NCI-H524 (cell line): ENCODE measurements at places on chromosomes 12 and 14.

DNA sequence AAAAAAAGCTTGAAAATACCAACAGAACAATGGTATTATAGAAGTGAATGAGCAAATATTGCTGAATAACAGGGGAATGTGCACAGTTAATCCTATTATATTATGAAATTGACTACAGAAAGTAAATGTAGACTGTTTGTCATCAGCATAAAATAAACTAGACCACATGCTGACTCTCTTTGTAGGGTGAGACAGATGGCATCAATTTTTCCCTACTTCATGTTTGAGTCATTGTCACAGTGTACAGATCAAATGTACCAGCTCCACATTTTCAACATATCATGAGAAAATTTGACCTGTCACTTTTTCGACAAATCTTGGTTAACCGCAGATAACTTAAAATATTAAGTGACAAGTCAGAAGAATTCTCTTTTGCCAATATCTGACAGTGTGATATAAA is 421.0 kb downstream of the RPL10L start:
- no peak for DNase-seq

GRCh38 chr12:132492951-132493350 is 3.0 kb downstream of the FBRSL1 start:
- no peak for DNase-seq

- no peak for DNase-seq
Measured at GRCh38 chr12:3304436-3305165, 186.4 kb upstream of the PRMT8 start.

DNA sequence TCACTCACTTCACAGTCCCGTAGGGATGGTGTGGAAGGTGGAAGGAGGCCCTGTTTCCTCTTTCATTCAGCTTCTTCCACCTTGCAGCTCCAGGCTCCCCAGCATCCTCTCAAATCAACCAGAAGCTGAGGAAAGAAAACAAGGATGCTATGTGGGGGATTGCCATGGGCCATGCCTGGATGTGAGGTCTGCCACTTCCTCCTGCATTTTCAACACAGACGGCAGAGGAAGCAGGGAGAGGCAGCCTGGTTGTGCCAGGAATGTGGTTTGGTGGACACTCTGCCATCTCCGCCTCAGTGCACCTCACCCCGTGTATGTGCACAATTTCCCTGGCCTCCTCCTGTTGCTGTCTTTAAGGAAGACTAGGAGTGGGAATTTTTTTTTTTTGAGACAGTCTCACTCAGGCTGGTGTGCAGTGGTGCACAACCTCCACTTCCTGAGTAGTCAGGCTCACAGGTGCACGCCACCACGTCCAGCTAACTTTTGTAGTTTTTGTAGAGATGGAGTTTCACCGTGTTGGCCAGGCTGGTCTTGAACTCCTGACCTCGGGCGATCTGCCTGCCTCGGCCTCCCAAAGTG is 99.2 kb downstream of the SLC15A4 start:
- DNase-seq = no peak

GRCh38 chr12:110171186-110171538 is 47.0 kb downstream of the IFT81 start:
- DNase-seq = peak; percentile 1

GRCh38 chr12:47107926-47108325 is 28.2 kb upstream of the AMIGO2 start:
- no peak for DNase-seq

DNA sequence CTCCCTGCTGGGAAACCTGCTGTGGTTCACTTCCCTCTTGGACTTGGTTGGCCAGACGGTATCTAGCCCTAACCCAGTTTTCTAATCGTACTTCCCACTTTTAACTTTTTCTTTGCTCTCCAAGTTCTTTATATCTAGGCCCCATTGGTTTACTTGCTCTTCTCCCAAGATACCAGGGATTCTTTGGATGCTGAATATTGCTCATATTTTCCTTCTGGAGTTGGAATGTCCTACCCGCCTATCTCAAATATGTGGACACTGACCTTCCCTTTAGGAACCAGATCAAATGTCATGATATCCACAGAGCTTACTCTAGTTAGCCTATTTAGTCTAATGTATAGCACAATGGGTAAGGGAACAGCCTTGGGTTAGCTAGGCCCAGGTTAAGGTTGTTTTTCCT is 228.6 kb downstream of the DACT1 start:
- DNase-seq = no peak

- DNase-seq = no peak
Measured at GRCh38 chr14:95480109-95480886, 36.2 kb downstream of the SYNE3 start.

DNA sequence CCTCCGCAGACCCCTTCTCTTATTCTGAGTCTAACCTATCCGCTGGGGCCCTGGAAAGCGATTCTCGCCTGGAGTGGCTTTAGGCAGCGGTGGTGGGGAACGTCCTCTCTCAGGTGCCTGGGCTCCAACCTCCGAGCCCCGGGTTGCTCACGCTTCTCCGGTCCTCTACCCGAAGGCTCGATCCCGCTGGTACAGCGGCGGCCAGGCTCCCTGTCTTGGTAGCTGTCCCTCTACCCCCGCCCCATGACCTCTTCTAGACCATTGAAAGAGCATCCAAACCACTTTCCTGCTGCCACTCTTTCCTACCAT is 505 bp upstream of the HEBP1 start:
- peak; percentile 66 for DNase-seq

GRCh38 chr14:75298187-75298965 is 19.7 kb downstream of the FOS start:
- no peak for DNase-seq

DNA sequence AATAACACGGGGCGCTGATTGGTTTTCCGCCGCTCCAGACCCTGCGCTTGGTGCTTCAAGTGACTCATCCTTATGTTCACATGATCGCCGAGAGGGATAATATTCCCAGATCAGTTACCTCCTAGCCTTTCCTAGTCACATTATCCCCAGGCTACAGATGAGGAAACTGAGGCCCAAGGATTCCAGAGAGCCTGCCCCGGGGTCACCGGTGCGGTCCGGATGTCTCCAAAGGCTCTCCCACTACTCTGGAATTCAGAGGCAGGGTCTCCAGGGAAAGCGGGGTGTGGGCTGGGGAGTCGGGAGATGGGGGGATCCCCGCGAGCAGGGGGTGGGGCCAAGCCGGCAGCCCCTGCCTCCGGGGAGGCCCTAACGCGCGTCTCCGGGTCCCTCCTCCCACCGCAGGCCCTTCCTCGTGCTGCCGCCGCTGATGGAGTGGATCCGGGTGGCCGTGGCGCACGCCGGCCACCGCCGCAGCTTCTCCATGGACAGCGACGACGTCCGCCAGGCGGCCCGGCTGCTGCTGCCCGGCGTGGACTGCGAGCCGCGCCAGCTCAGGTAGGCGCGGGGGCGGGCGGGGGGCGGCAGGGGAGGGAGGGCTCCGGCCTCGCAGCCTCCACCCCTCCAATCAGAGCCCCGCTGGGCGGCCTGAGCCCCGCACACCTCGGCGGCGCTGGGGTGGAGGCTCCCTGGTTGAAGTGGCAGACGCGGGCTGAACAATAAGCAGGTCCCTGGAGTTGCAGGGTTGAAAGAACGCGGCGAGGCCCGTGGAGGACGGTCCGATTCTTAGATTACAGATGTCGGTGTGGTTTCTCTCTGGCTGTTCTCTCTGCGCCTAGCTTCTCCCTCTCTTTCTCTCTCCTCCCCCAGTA is 104.6 kb upstream of the PWP1 start:
- no peak for DNase-seq

DNA sequence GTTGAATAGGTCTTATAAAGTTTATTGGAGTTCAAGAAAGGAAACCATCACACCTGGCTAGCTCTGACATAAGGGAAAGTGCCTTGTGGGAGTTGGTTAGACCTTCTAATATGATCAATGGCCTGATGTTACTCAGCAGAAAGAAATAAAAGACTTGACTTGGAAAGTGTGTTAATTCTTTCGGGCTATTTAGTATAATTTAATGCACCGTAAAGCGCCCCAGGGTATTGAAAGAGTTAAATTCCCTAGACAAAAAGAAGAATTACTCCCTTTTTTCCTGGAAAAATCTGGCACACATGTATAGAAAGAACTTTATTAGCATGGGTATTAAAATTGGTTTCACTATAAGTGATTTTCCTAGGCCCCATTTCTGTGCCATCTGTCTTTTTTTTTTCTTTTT is 1125.7 kb upstream of the FLRT2 start:
- DNase-seq = no peak

- DNase-seq = no peak
Measured at GRCh38 chr14:21025371-21026273, 761 bp upstream of the NDRG2 start.

DNA sequence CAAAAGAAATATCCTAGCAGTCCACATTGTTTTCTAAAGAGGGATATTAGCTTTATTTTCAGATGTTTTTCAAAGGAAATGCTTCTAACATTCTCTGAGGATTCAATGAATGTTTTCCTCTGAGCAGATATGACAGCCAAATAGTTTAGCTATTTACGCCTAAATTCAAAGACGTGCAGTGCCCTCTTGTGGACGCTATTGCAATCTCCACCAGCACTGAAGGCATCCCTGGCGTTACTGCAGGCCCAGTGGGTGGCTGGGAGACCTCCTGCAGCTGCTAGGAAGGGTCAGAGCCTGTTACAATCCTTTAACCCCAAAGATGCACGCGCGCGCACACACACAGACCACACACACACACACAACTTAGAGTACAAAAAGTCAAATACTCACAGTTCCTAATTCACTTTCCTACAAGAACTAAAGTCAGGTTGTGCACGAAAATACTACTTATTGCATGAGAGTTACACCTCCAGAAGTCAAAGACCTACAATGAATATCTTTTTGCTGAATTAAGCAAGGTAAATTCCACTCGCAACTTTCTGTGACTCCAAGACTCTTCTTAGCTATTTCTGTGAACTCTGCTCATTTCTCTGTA is 589.3 kb upstream of the TMEM132C start:
- peak; percentile 72 for DNase-seq

- DNase-seq = no peak
Measured at GRCh38 chr12:124357616-124358015, 62.7 kb downstream of the RFLNA start.

- DNase-seq = no peak
Measured at GRCh38 chr12:119869720-119870119, 7.4 kb downstream of the CIT start.

GRCh38 chr14:85549697-85550096 is 19.8 kb downstream of the FLRT2 start:
- no peak for DNase-seq

DNA sequence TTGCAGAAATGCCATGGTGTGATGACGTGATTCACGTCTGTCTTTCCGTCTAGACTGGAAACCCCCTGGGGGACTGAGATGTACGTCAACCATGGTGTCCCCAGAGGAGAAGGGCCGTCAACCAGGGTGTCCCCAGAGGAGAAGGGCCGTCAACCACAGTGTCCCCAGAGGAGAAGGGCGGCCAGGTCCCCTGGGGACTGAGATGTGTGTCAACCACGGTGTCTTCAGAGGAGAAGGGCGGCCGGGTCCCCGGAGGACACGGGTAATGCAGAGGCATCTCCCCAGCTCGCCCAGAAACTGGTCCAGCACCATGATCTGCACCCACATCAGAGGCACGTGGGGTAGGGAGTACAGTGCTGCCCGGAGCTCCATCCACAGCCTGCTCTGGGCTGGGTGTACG is 30.6 kb upstream of the GALNT9 start:
- DNase-seq = no peak

GRCh38 chr12:38385486-38385885 is 68.9 kb downstream of the ALG10B start:
- DNase-seq = no peak

DNA sequence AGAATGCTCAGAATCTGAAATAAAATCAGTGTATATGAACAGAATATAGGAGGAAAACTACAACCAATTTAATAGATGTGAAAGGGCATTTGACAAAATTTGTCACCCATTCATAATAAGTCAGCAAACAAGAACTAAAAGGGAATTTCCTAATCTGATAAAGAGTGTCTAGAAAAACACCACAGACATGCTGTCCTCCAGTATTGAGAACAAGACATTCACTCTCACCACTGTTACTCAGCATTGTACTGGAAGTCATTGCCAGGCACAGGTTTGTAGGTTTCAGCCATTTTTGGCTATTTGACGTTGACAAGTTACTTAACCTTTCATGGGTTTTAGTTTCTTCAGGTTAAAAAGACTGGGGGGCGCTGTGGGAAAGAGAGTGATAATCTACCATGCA is 13.2 kb downstream of the EIF2S1 start:
- no peak for DNase-seq

- DNase-seq = no peak
Measured at GRCh38 chr12:83224012-83224411, 537.3 kb downstream of the TMTC2 start.

DNA sequence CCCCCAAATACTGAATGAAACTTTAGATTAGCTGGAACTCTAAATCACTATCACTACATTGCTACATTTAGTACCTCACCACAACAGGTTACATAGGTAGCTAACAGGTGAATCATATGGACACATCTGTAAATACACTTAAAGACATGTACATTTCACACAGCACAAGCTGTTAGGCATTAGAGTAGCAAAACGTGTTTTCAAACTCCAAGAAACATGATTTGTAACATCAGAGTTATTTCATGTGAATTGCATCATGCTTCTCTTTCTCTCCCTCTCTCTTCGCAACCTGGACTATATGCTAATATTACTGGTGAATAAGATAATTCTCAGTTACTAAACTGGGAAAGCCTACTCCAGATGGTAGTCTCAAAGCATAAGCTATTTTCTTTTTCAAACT is 4.3 kb downstream of the SEL1L start:
- DNase-seq = no peak

DNA sequence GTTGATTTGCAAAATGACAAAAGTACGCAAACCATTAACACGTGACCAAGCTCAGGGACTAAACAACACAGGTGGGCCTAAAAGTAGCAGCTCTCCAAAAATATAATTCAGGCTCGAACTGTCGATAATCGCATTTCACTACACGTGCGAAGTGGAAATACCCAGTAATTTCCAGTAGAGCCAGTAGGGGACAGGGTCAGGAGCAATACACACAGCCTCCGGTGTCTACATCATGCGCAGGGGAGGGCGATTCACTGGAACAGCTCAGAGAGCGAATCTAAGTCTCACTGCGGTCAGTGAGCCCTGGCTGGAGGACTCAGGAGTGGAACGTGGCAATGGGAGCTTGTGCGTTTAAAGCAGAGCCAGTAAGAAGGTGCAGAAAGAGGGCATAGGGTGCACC is 40.4 kb downstream of the SETD3 start:
- DNase-seq = no peak

GRCh38 chr12:132428936-132429601 is 60.9 kb upstream of the FBRSL1 start:
- DNase-seq = peak; percentile 60

GRCh38 chr14:79730953-79731352 is 480.4 kb downstream of the DIO2 start:
- DNase-seq = no peak

GRCh38 chr12:64019101-64019500 is 174.6 kb downstream of the SRGAP1 start:
- no peak for DNase-seq

- DNase-seq = no peak
Measured at GRCh38 chr12:5510251-5510805, 78.4 kb downstream of the NTF3 start.

GRCh38 chr12:131893605-131894312 is 663 bp upstream of the ULK1 start:
- no peak for DNase-seq
